ENCODE measurements at places on chromosomes 4 and X. TPM values are rescaled to one million over a fixed set of nuclear protein-coding genes. Genes with fewer than 3 reads are reported as not detected.

DNA sequence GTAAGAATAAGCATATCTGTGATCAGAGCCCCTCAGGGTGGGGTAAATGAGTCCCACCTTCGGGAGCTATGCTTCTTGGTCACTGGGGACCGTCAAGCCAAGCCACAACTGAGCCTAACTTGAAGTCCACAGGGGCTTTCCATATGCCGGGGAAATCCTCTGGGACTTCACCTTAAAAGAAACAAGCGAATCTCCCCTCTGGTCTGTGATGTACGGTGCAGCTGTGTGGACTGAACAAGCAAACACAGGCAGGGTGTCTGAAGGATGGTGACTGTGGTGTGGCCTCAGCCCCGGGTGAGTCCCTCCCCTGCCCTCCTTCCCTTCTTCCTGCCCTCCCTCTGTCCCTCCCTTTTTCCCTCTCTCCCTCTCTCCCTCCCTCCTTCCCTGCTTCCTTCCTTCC, 29.7 kb upstream of the PPP2R2C start:
- no peak for ATAC-seq

DNA sequence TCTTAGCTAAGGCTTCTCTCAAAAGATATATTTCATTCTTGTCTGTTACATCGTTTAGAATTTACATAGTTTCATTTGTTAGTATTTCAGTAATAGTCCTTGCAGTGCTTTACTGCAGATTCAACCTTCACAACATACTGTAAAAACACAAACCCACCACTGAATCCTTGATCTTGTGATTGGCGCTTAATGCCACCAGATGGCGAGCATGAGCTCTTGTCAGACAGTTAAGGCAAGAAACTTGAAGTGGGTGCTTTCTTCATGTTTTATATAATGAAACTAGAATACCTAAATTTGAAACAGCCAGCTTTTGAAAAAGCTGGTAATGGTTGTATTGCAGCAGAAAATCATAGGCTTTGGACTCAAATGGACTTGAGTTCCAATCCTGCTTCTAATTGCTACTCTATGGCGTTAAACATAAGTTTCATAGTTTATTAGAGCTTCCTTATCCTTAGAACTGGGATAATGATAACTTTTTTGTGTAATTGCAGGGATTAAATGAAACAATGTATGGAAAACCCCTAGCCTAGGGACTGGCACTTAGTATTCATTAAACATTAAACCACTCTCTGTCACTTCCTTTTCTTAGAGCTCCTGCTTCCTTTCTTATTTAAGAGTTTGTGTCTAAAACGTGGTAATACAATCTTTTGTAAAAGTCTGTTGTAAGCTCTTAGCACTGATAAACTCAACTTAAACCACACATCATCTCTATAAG, 95.1 kb downstream of the USP9X start:
- peak; percentile 55 for ATAC-seq

- no peak for ATAC-seq
These were observed 120.2 kb upstream of the GK2 start for GRCh38 chr4:79528241-79528706.

Gene PGAM4
- 1.8 TPM for total RNA-seq

Gene ZDHHC15
- total RNA-seq, result 0.10 TPM

DNA sequence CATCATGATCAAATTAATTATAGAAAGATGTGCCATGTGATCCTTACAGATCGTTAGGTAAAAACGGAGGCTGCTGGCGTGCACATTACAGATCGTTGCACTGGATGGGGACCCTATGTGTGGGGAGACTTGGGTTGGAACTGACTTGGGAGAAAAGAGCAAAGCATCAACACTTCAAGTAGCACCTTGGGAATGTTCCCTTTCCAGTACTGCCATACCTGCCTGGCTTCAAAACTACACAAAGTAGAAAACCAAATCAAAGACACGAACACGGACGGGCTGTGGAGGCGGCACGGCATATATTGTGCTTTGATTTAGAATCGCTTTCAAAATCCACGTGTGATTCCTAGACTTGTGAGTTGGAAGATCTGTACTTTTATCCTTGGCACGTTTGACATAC, 898 bp downstream of the CMC4 start:
- no peak for ATAC-seq

GRCh38 chr4:125676156-125676555, 361.4 kb downstream of the FAT4 start:
- ATAC-seq, result no peak
